ENCODE measurements at places on chromosomes 12 and 14.

- DNase-seq = no peak
Measured at GRCh38 chr12:20375560-20375959, 7.2 kb downstream of the PDE3A start.

DNA sequence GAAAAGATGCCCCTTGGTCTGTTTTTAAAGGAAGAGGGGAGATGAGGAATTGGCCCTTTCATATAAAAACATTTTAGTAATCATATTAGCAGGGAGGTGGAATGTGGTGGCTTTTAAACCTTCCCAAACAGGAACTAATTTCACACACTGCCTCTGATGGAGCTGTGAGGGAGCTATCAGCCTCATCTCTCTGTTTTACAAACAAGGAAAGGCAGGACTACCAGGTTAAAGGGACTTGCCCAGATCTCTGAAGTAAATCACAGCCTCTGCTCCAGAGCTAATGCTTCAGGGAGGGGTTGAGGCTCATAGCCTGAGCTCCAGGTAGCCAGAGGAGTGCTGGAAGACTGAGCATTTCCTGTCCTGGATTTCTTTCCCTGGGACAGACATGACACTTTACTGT, 1.1 kb upstream of the BMP4 start:
- peak; percentile 19 for DNase-seq

- no peak for DNase-seq
Measured at GRCh38 chr14:39628087-39628486, 195.9 kb upstream of the FBXO33 start.

- DNase-seq = no peak
Measured at GRCh38 chr12:83016218-83016835, 329.6 kb downstream of the TMTC2 start.

- no peak for DNase-seq
Measured at GRCh38 chr14:50871228-50871627, 625 bp upstream of the ABHD12B start.

- DNase-seq = no peak
Measured at GRCh38 chr12:59041241-59042121, 121.2 kb upstream of the LRIG3 start.

DNA sequence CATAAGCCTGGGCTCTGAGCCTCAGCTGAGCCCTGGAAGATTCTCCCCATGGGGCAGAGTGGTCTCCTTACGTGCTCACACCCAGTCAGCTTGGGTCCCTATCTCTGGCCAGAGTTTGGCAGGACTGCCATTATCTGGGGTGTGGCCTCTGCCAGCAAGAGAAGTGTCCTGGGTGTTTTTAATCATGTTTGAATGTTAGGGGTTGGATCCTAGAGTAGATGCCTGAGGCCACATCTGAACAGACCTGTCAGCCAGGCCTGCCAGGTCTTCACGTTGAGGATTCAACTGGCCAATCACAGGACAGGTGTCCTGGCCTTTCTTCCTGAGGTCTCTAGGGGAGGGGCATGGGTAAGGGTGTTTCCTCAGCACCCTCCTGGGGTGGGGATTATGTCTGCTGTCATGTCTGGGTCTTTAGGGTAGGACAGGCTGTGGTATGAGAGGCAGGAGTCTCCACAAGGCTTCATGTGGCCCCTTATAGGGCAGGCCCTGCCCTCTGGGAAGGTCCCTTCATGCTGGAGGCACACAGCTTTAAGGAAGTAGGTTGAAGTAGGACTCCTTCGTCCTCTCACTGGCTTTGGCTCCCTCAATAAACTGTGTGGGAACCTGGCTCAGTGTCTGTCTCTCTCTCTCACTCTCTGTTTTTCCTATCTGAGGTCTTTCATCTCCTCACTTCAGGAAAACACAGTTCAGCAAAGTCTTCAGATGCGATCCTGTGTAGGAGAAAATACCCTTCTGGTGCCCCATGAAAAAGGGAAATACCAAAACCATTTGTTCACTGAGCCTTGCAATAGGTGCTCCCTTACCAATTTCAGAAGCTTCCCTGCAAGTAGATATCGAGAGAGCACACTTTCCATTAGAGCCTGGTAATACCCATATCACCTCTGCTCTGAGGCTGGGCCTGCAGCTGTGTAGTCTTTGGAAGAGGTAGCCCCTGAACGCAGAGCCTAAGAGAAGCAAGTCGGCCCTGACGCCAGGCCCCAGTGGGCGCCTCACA, 6.7 kb upstream of the FITM1 start:
- DNase-seq = no peak
